Cardiac muscle cell (in vitro differentiated cells and primary cell): ENCODE measurements at places on chromosomes 3 and 15. TPM values are rescaled to one million over a fixed set of nuclear protein-coding genes. Genes with fewer than 3 reads are reported as not detected.
A peak's percentile ranks its signal among the peaks of the same experiment; 100 is the strongest.

DNA sequence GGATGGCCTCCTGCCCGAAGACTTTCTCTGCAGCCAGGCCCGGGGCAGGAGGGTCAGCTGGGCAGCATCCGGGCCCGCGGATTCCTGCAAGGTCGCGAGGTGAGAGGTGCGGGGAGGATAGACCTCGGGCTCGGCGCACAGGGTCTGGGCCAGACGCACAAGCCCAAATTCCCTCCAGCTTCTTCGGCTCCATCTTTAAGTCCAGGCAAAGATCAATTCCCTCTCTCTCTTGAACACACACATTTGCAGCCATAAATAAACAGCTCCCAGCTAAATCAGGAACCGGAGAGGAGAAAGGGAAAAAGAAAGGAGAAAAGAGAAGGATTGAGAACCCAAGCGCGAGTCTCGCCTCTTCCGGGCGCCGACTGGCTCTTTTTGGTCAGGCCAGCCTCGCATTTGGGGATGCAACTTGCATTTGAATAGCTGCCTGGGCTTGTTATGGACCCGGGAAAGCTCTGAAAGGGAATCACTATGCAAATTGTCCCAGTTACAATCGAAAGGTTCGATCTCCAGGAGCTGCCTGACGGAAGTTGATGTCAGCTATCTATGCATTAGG, 14.5 kb upstream of the ONECUT1 start:
- DNase-seq, result no peak

GRCh38 chr15:40329804-40330203, 6.3 kb downstream of the INAFM2 start:
- peak; percentile 36 for DNase-seq

GRCh38 chr3:54593653-54594052, 334.2 kb downstream of the LRTM1 start:
- no peak for DNase-seq

DNA sequence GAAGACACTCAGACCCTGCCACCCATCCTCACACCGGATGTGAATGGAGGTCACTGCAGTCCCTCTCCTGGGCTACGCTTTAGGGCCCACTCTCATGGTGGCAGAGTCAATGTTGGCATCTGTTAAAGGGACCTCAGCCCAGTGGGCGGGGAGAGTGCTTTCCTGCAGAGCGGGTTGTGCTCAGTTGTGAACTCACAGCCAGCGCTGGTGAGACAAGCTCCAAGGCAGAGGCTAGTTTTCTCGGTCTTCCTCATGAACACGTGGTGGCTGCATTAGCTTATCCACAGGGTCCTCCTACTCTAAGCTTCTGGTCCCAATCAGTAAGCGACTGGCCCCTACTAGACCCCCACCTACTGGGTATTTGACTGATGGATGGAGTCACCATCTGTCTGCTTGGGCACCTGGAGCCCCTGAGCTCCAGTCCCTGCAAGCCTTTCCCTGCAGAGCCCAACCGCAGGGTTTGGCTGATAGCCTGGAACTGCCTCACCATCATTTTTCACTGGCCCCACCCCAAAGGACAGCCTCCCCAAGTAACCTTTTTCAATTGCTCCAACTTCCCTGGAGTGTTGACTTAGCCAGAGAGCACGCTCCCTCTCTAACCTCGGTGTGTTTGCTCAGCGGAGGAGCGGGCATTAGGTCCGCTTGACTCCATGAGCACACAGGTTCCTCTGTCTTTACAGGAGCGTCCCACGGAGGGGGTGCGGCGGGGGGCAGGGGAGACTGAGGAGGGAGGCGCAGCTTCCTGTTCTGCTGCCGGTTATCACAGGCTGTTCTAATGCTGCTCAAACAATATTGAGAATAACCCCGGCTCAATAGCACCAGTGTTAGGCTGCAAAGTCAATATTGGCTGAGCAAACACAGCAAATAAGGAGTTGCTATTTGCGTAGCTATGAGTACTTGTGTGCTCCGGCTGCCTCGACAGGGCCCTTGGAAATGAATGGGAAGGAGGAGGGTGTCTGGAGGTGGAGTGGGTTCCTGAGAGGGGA, 141.7 kb downstream of the RPLP1 start:
- DNase-seq, result peak; percentile 69

GRCh38 chr15:36472672-36473071, 106.8 kb upstream of the CDIN1 start:
- no peak for DNase-seq

ZIC4 gene
- not detected in 2 replicates for total RNA-seq

DNA sequence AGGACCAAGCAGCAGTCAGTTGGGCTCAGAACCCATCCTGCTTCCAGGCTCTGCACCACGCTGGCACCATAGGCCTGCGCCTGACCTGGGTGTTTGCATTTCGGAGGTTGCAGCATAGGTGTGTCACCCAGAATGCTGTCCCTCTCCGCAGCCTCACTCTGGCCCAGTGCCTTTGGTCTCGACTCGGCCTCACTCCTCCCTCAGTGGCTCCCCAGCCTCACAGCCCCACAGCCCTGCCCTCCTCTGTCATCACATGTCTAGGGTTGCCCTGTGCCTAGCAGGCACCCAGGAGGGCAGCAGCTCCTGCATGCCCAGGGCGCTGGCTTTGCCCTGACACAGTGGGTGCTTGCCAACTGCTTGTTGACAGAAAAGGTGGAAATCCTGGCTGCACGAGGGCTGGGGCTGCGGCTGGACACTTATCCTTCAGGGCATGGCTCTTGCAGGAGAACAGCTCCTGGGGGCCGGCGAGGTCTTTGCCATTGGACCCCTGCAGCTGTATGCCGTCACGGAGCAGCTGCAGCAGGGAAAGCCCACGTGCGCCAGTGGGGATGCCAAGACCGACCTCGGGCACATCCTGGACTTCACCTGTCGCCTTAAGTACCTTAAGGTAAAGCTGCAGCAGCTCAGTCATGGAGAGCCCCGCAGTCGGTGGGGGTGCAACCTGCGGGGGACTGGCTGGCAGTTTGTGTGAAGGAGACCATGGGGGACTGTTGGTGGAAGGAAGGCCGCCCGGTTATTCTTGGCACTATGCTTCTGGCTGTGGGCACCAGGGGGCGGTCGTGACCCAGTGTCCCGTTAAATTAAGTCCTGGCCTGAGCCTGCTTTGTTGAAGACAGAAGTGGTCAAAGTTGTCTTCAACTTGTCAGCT, 16.2 kb downstream of the NISCH start:
- peak; percentile 67 for DNase-seq

DNA sequence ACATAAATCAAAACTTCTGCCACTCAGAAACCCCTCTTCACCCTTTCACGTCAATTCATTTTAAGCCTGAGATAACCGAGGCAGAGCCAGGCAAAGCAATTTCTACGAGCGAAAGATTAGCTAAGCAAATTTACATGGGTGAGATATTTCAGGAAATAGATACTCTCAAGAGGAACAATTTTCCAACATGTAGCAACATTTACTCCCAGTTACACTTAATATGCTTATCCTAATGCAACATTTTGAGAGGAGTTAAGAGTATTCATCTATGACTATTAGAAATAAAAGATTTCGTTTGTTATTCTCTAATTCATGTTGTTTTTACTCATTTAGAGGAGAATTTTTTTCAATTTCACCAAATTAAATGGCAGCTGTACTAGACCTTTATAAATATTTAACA, 837 bp downstream of the TMC3 start:
- DNase-seq, result no peak

- no peak for DNase-seq
Measured at GRCh38 chr15:33150431-33150941, 44.0 kb downstream of the FMN1 start.

- no peak for DNase-seq
Measured at GRCh38 chr15:78651930-78652615, 11.1 kb upstream of the CHRNB4 start.

SLC22A14 gene
- 0.07 and 0.12 TPM in 2 replicates for total RNA-seq

- DNase-seq, result peak; percentile 6
Measured at GRCh38 chr3:39809995-39810595, 686 bp downstream of the MYRIP start.

GRCh38 chr3:65871305-65872141, 167.2 kb downstream of the MAGI1 start:
- peak; percentile 62 for DNase-seq

ANKRD63 gene
- 24.4 and 104 TPM in 2 replicates for total RNA-seq

CPNE4 gene
- 2.7 and 7.6 TPM in 2 replicates for total RNA-seq

- no peak for DNase-seq
Measured at GRCh38 chr3:127889976-127890650, 24.9 kb upstream of the KBTBD12 start.

GRCh38 chr3:42670670-42671069, 14.7 kb upstream of the KLHL40 start:
- DNase-seq, result no peak

DNA sequence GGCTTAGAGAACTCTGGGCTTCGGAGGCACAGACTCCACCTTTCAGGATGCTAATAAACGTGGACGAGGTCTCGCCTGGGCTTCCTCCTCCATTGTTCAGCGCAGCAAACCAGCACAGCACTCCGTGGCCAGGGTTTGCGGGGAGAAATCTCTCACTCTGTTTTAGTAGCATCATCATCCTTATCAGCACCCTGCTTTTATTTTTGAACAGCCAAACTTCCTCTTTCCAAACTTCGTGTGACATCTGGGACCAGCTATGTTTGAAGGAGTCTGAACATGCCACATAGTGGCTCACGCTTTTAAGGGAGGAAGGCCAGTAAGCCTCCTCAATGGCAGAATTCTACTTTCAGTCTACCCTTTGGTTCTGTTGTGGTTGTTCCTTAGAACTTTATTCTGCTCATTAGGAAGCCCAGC, 149.0 kb downstream of the PGPEP1L start:
- no peak for DNase-seq

ZNF717 gene
- total RNA-seq, result 7.2 and 15.5 TPM in 2 replicates

DNA sequence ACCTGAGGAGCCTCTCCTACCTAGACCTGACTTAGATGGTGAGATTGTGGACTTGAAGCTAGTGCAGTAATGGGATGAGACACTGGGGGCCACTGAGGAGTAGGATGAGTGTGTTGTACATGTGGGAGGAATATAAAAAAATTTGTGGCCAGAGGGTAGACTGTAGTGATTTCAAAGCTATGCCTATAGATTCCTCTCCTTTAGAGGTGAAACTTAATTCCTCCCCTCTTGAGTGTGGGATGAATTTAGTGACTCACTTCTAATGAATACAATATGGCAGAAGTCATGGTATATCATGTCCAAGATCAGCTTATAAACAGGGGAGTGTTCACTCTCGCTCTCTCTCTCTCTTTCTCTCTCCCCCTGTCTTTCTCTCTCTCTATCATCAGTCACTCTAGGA, 6.7 kb downstream of the ZNF860 start:
- DNase-seq, result no peak

KBTBD13 gene
- total RNA-seq, result 3.3 and 5.0 TPM in 2 replicates

- peak; percentile 90 for DNase-seq
Measured at GRCh38 chr15:34366271-34367065, 528 bp downstream of the LPCAT4 start.

EAF2 gene
- 0.67 and 1.7 TPM in 2 replicates for total RNA-seq

DNA sequence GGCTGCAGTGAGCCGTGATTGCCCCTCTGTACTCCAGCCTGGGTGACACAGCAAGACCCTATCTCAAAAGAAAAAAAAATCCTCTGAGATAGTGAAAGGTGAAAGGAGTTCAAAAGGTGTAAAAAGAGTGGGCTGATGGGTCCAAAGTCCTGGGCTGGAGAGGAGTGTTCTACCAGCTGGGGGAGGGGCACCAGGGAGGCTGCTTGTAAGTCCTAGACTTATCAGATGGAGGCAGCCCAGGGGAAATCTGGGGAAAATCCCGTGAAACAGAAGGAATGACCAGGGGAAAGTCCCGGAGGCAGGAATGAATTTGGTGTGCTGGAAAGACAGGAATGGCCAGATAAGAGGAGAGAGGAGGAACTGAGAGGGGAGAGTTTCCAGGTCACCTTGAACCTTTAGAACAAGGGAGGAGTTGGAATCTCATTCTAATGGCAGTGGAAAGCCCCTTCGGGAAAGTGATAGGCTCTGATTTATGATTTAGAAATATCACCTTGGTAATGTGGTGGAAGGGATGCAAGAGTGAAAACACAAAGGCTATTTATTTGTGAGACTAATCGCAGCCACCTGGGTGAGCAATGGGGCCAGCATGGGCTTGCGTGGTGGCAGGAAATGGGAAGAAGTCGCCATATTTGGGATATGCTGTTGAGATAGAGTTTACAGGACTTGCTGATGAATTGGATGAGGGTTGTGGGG, 23.4 kb upstream of the PPP4R2 start:
- DNase-seq, result no peak

DNA sequence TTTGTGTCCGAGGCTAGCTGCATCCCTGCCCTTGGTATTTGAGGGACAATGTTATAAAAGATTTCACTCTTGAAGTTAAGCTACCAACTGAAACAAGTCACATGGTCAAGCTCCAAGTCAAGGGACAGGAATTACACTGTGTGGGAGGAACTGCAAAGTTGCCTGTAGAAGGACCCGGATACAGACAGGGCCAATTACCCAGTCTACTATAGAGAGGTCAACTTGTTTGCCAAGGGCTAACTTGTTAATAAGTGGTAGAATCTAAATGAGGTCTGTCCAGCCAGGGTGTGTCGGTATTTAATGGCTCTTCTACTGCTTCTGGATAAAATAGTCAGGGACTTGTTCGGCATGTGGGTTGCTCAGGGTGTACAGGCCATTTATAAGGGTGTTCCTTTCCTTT, 55.7 kb downstream of the PTPRG start:
- DNase-seq, result no peak

DNA sequence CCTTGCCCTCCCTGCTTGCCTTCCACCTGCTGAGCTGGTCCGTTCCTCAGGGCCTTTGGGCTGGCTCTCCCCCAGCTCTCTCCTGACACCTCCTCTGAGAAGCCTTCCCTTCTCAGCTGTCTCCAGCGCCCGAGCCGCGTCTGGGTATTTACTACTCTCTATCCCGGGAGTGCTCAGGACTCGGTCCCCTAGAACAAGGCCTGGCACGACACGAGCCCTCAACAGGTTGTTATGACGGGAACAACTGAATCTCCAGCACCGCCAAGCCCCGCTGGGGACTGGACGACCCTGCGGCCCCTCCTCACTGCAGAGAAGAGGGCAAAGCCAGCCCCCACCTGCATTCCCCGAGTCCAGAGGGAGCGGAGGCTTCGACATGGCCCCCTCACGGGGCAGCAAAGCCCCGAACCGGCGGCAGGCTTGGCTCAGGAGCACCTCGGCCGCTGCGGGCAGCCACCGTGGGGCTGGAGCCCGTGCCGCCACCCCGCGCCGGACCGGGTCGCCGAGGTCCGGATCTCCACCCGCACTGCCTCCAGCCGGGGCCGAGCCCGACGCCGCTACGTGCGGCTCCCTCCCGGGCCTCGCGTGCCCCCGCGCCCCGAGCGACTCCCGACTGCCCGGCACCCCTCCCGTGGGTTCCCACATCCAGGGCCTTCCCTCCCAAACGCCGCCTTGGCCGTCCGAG, 792 bp downstream of the TPRA1 start:
- DNase-seq, result peak; percentile 28

TTLL13 gene
- total RNA-seq, result 0.21 TPM in 2 replicates

- DNase-seq, result peak; percentile 95
Measured at GRCh38 chr15:68875377-68876116, 54.8 kb upstream of the SPESP1 start.

- peak; percentile 72 for DNase-seq
Measured at GRCh38 chr3:98986073-98986472, 84.6 kb upstream of the DCBLD2 start.

KNL1 gene
- 1.7 and 15.2 TPM in 2 replicates for total RNA-seq

- peak; percentile 56 for DNase-seq
Measured at GRCh38 chr3:14144423-14145075, 19.7 kb downstream of the TMEM43 start.

LCTL gene
- 0.27 TPM in 1 of 2 replicates, not detected in the other for total RNA-seq

ATG7 gene
- 20.5 and 22.9 TPM in 2 replicates for total RNA-seq

GRCh38 chr3:17176757-17177156, 292.0 kb downstream of the PLCL2 start:
- DNase-seq, result peak; percentile 8

- DNase-seq, result no peak
Measured at GRCh38 chr15:27449941-27450340, 479.0 kb downstream of the GABRG3 start.
